ENCODE measurements at places on chromosomes 2 and 18. TPM values are rescaled to one million over a fixed set of nuclear protein-coding genes. Genes with fewer than 3 reads are reported as not detected.

DNAH7 gene
- total RNA-seq, result not detected

GRCh38 chr2:37676274-37676673, 4.8 kb upstream of the CDC42EP3 start:
- H3K4me1 ChIP-seq, result peaks cover 4% of the 10 kb centered on the region
- no peak overlapping the region for H3K27ac ChIP-seq
- DNase-seq, result no peak
- no peak overlapping the region for H3K4me3 ChIP-seq

- no peak for DNase-seq
- no peaks in the 10 kb centered on the region for H3K4me1 ChIP-seq
- H3K27me3 ChIP-seq, result no peaks in the 10 kb centered on the region
- no peak overlapping the region for H3K4me3 ChIP-seq
- H3K36me3 ChIP-seq, result no peaks in the 10 kb centered on the region
- H3K27ac ChIP-seq, result no peak overlapping the region
Observed at GRCh38 chr18:33761363-33761762, 183.3 kb downstream of the ASXL3 start.

OSBPL6 gene
- 2.9 TPM for total RNA-seq

REG3A gene
- not detected for total RNA-seq

DNA sequence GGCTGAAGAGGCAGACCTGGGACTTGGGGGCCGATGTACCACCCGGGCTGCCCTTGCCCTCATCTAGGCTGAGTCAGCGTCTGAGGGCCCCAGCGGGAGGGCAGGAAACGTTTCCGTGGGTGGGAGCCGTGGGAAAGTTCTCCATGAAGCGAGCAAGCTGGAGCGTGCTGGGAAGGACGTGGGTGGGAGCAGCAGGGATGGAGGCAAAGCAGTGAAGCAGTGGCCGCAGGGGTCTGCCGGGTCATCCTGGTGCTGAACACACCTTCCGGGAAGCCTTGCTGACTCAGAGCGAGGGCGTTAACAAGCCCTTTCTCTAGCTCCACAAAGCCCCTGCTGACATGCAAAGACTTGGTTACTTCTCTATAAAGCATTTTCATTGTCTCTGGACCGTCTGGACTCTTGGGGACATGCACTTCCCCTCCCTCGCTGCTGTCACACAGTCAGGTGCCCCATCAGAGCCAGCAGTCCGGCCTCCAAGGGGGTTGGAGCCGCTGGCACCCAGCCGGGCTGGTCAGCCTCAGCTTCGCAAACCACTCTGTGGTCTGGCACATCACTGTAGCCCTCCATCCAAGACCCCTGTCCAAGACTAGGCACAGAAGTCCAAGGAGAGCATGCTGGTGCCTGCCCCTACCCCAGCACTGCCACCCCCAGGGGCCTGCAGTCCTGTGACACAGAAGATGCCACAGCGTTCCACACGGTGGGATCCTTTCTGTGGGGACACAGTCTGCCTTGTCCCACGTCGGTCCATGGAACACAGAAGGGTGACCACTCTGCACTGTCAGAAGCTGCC, 115.1 kb upstream of the GPC1 start:
- no peak overlapping the region for H3K4me3 ChIP-seq
- H3K4me1 ChIP-seq, result no peaks in the 10 kb centered on the region
- no peaks in the 10 kb centered on the region for H3K36me3 ChIP-seq
- no peak overlapping the region for H3K27ac ChIP-seq
- DNase-seq, result peak; percentile 33

DNA sequence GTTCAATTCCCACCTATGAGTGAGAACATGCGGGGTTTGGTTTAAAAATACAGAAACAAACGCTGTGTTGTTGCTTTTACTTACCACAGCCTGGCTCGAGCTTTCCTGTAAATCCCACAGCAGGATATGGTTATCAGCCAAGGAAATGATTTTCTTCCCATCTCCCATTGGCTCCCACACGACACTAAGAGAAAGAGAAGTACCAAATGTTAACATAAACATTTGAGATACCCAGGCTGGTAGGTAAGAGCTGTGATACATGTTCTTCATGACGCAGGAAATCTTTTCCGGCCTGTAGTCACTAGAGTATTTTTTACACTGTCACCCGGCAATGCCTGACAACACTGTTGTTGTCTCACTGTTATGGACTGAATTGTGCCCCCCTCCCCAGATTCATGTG, 163.6 kb downstream of the EIPR1 start:
- peaks cover 16% of the 10 kb centered on the region for H3K36me3 ChIP-seq
- no peaks in the 10 kb centered on the region for H3K27me3 ChIP-seq
- no peak overlapping the region for H3K4me3 ChIP-seq
- H3K27ac ChIP-seq, result no peak overlapping the region

DNA sequence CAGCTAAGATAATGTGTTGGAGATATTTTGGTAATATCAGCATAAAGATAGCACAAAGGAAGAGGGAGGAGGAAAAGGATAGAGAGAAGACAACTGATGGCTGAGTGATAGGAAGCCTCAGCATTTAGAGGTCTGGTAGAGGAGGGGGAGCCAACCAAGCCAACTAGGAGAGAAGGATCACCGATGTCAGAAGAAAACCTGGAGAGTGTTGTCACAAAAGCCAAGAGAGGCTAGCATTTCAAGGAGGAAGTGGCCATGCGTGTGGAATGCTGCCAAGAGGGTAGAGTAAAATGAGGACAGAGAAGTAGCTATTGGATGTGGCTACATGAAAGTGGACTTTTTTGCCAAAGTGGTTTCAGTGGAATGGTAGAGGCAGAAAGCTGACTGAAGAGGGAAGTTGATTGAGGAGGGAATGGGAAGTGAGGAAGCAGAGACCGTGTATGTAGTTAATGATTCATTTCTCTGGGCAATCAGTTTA, 34.3 kb downstream of the LCLAT1 start:
- no peak for DNase-seq
- H3K4me1 ChIP-seq, result peaks cover 6% of the 10 kb centered on the region
- no peaks in the 10 kb centered on the region for H3K27me3 ChIP-seq
- H3K4me3 ChIP-seq, result no peak overlapping the region

- H3K27ac ChIP-seq, result no peak overlapping the region
Observed at GRCh38 chr18:12422936-12423335, 15.2 kb downstream of the PRELID3A start.

DNA sequence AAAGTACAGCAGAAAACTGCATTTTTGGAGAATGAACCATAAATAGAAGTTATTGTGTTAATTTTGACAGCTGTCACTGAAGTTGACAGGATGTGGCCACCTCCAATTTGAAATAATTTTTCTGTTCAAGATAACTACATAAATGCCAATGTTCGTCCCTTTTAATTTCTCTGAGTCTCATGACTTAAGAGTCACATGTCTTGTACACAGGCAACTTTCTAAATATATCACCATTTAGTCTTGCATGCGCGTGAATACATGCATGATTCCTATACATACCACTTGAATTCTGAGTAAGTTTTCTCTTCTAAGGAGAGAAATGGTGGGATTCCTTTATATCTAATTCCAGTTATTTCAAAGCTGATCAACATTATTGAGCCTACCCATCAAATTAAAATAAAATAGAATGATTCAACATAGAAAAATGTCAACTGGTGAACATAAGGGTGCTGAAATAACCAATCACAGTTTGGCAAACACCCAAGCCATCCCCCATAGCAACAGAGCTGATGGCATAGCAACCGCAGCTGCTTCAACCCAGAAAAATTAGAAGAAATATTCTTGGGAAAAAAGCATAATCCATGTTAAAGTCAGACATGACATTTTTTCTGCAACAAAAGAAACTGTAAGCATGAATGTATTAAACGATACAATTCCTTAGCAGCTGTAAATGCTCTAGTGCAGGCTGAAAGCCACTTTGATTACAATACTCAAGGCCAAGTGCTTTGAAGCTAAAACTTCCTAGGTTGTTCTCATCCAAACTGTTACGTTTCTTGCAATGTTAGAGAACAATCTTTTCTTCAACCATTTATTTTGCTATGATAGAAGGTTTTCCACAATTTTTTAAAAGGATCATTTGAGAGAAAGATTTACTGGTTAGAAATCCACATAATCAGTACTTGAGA, 282.7 kb downstream of the DLGAP1 start:
- no peaks in the 10 kb centered on the region for H3K36me3 ChIP-seq
- no peak overlapping the region for H3K4me3 ChIP-seq
- H3K4me1 ChIP-seq, result no peaks in the 10 kb centered on the region

DNA sequence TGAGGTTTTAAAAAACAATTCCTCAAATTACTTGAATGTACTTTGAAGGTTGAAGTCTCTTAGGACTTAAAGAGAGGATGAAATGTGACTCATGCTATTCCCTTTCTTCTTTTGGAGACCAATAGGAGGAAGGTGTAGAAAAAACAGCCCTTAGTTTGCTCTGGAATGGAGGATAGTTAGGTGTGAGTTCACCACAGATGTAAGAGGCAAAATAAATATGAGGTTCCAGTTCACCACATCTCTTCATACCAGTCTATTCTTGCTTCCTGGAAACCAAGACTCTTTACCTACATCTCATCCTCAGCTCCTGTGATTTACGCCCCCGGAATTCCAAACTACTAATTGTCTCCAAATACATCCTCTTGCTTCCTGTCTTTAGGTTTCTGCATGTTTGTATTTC, 77.5 kb upstream of the TTC21B start:
- no peaks in the 10 kb centered on the region for H3K36me3 ChIP-seq
- H3K4me3 ChIP-seq, result no peak overlapping the region
- H3K27me3 ChIP-seq, result peaks cover 2% of the 10 kb centered on the region
- no peak for DNase-seq
- no peaks in the 10 kb centered on the region for H3K4me1 ChIP-seq

GRCh38 chr2:126891681-126892500, 6.8 kb upstream of the TEX51 start:
- no peak overlapping the region for H3K4me3 ChIP-seq
- no peaks in the 10 kb centered on the region for H3K36me3 ChIP-seq
- H3K4me1 ChIP-seq, result no peaks in the 10 kb centered on the region
- H3K27me3 ChIP-seq, result peaks cover 3% of the 10 kb centered on the region

NT5DC4 gene
- total RNA-seq, result not detected

DNA sequence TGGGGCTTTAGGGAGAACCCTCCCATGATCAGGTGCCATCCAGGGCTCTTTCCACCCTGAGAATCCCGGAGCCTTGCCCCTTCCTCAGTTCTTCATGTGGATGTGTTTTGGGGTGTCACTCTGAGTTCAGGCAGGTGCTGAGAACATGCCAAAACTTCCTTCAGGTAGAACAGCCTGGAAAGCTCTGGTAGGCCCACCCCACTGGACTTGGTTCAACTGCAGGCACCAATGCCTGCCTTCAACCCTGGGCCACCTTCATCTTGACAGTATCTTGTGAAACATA, 85.8 kb downstream of the EPAS1 start:
- no peaks in the 10 kb centered on the region for H3K27me3 ChIP-seq
- DNase-seq, result no peak
- H3K36me3 ChIP-seq, result peaks cover 6% of the 10 kb centered on the region
- no peak overlapping the region for H3K4me3 ChIP-seq
- H3K27ac ChIP-seq, result no peak overlapping the region

DNA sequence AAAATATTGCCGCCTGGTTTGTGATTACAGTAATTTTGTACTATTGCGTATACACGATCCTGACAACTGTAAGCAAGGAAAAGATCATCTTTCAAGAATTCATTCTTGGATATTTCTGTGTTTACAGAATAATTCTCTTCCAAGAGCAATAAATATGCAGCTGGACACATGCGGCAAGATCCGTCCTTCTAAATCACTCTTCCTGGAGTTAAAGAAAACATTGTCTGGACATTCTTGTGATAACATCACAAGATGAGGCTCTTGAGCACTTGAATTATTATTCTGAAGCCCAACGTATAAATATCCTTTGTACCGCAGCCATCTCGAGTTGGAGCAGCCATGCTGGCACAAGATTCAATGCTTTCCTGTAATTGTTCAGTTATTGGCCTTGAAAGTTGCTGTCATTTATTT, 9.9 kb downstream of the FHL2 start:
- H3K36me3 ChIP-seq, result no peaks in the 10 kb centered on the region
- DNase-seq, result no peak
- no peak overlapping the region for H3K27ac ChIP-seq
- H3K27me3 ChIP-seq, result peaks cover 5% of the 10 kb centered on the region

DNA sequence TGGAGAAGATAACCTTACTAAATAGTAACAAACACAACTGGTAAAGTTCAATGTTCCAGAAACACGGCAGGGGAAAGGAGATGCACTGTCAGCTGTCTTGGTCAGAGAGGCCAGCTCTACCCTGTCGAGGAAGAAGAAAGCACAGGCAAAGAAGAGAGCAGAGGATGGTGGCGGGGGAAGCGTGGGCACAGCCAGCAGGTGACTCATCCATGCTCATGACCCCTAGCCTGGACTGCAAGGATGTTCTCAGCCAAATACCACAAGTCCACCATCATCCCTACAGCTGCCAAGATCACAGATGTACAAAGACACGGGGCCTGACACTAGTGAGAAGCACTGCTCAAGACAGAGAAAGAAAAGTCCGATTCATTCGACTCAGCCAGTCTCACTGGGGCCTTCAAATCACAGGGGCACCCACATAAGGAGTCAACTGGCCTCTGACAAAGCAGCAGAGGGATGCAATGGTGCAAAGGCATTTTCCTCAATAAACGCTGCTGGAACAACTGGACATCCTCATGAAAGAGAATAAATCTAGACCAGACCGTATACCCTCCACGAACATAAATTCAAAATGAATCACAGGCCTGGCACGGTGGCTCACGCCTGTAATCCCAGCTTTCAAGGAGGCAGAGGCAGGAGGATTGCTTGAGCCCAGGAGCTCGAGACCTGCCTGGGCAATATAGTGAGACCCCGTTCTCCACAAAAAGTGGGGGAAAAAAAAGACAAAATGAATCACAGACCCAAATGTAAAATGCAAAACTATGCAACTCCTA, 5.6 kb downstream of the DTYMK start:
- peaks cover 20% of the 10 kb centered on the region for H3K4me1 ChIP-seq
- no peak overlapping the region for H3K4me3 ChIP-seq
- H3K27me3 ChIP-seq, result no peaks in the 10 kb centered on the region
- H3K27ac ChIP-seq, result no peak overlapping the region
- DNase-seq, result no peak

DNA sequence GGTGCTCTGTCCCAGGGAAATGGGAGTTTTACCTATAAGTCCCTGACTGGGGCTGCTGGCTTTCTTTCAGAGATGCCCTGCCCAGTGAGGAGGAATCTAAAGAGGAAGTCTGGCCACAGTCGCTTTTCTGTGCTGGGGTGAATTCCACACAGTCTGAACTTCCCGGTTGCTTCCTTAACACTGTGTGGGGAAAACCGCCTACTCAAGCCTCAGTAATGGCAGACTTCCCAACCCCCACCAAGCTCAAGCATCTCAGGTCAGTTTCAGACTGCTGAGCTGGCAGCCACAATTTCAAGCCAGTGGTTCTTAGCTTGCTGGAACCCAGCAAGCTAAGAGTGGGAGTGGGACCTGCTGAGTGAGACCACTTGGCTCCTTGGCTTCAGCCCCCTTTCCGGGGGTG, 54.9 kb downstream of the NUP35 start:
- DNase-seq, result no peak
- H3K27ac ChIP-seq, result no peak overlapping the region
- no peaks in the 10 kb centered on the region for H3K27me3 ChIP-seq
- H3K4me3 ChIP-seq, result no peak overlapping the region
- peaks cover 83% of the 10 kb centered on the region for H3K36me3 ChIP-seq

DNA sequence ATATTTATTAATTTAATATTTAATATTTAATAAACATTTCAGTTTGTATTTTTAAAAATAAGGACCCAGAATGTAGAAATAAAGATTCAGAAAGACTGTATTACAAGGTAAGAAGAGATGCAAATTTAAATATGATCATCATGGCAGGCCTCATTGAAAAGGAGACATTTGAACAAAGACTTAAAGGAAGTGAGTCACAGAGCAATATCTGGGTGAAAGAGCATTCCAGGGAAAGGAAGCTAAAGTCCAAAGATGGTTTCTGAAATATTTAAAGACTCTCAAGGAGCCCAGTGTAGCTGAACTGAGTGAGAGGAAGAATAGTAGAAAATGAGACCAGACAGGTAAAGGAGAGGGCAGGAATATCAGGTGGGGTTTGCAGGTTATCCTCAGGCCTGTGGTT, 5.9 kb downstream of the SCYGR4 start:
- H3K4me1 ChIP-seq, result peaks cover 3% of the 10 kb centered on the region
- no peak overlapping the region for H3K27ac ChIP-seq
- no peak for DNase-seq

Data from activated CD8-positive, alpha-beta memory T cell treated with anti-CD3 and anti-CD28 coated beads, Interleukin-2, amount 10 ng/mL, durations not matched to agents 7 days and 5 days (primary cell).